ENCODE measurements at places on chromosomes 6 and 20.

DNA sequence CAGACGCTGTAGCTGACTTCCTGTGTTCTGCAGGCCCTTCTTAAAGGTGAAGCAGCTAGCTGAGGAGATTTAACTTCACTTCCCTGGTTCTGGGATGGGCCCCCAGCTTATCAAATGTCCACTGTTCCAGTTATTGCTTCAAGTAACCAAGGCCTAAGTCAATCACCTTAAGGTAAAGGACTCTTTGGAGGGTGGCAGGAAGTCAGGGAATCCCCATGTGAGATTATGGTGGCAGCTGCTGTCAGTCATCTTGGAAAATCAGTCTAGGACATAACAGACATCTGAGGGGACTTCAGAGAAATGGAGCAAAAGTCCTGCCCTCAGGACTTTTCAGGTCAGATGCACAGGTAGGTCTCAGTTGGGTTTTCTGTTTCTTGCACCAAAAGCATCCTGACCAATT, 3.8 kb downstream of the ELOVL5 start:
- no peak for DNase-seq

DNA sequence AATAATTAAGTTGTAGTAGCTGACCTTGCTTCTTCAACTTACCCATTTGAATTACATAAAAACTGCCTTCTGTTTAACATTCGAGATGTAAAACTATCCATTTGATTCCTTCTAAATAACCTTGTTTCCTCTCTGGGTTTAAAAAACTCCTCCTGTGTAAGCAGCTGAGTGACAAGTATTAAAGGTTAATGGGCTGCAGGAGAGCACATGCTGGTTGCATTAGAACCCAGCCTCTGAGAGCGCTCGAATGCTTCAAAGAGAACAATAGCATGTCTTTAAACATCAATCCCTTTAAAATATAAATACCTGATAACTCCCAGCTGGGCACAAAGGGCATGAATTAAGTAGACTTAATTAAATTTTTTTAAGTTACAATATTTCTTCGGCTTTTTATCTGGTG, 215.8 kb downstream of the EYA4 start:
- DNase-seq = no peak

- DNase-seq = no peak
Observed at GRCh38 chr20:23666698-23667097, 22.1 kb downstream of the CST4 start.

- DNase-seq = no peak
Observed at GRCh38 chr6:2173203-2173961, 72.0 kb downstream of the GMDS start.

DNA sequence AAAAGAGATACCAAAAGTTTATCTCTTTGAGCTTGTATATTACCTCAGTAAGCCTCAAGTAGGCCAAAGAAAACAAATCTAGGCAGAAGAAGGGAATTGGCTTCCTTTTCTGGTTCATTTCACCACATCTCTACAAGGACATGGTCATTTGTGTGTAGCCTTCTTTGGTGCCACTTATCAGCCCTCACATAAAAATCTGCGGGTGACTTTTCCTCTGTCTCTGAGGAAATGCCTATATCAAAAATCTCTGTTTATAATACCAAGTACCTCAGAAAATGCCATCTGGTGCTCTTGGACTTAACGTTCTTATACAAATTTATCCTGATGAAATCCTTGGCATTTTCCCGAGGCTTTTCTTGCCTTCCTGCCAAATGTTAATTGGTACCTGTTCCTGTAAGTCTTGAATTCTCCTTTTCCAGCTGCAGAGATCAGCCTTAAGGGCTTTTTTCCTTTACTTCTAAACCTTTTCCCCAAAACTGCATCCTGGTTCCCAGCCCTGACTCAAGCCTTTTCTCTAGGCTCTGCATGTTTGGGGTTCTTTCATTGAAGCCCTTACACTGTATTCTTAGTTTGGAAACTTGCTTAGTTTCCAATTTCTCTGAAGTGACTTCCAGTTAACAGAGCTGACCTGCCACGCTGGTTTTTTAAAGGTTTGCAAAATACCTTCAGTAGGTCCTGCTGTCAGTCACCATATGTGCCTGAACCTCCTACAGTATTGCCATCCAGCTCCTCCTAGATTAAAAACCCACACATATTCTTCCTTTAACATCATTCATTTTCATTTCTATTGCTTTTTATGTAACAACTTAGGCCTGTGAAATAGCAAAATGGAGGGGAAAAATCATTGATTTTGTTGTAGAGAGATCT, 191.2 kb upstream of the PREP start:
- DNase-seq = no peak

DNA sequence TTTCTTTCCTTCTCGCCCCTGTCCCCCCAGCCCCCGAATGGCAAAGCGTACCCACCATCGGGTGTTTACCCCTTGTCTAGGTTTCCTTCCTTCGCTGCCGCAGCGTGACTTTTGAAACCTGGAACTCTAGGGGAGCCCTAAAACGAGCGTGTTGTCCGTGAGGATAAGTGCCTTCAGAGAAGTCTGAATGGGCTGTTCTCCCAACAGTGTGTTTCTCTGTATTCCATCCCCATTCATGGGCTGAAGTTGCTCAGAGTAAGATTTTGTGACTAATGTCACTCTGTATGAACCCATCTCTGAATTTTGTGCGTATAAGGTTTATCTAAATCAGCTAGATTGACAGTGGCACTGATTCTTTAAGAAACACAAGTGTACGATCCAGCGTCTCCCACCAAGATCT, 949 bp downstream of the MACROD2 start:
- DNase-seq = no peak

DNA sequence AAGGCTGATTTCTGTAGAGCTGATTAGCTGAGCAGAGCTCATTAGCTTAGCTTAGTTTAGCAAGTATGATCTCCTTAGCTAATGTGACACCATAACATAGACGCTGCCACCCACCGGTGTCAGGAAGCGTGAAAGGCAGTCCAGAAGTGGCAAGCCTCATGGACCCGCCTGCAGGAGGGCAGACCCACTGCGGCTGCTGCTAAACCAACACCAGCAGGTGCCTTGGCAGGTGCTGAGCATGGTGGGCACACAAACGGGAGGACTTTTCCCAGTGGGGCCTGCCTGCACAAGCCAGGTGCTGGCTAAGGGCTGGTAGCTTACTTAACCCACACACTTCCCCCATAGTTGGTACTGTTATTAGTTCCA, 22.7 kb downstream of the ZDHHC14 start:
- DNase-seq = no peak

All from NCI-H1694 treated with DMSO at 0.1 percent for 48 hours (cell line).